ENCODE measurements at places on chromosomes 7 and 10.
A peak's percentile ranks its signal among the peaks of the same experiment; 100 is the strongest.

- DNase-seq: no peak
Measured at GRCh38 chr7:82665966-82666507, 222.5 kb upstream of the CACNA2D1 start.

- no peak for DNase-seq
Measured at GRCh38 chr7:73841689-73842066, 638 bp downstream of the METTL27 start.

DNA sequence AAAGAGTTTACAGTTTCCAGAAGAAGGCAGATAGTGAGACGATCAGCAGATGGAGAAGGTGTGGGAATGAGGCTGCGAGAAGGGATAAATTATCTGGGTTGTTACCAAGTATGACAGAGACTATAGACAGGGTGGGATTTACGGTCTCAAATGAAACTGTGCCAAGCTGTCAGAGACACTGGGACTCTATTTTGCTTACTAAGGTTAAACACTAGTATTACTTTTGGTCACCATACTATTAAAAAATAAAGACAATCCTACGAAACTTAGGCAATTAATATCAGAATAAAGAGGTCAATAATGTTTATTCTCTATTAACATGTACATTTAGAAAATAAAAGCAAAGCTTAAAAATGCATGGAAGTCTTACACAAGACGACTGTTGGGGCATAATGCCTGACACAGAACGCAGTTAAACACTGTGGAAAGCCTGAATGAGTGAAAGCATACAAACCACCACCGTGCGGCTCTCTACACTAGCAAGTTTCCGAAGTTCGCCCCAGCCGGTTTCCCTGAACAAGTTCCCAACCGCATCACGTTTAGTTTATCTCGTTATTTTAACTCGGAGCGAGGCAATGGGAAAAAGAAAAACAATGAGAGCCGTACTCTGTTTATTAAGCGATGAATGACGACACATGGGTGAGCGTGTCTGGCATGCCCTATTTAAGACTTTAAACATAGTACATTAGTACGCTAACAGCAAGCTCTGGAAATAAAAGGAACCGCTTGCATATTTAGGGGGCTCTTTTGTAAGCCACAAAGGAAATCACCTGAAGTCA is 909 bp upstream of the CC2D2B start:
- DNase-seq: no peak

GRCh38 chr7:158077151-158077840 is 510.3 kb downstream of the PTPRN2 start:
- no peak for DNase-seq

- peak; percentile 56 for DNase-seq
Measured at GRCh38 chr10:58513188-58514110, 777 bp downstream of the BICC1 start.

GRCh38 chr7:92402920-92403759 is 44.1 kb upstream of the GATAD1 start:
- DNase-seq: no peak

GRCh38 chr7:138029941-138030340 is 28.1 kb upstream of the CREB3L2 start:
- no peak for DNase-seq

DNA sequence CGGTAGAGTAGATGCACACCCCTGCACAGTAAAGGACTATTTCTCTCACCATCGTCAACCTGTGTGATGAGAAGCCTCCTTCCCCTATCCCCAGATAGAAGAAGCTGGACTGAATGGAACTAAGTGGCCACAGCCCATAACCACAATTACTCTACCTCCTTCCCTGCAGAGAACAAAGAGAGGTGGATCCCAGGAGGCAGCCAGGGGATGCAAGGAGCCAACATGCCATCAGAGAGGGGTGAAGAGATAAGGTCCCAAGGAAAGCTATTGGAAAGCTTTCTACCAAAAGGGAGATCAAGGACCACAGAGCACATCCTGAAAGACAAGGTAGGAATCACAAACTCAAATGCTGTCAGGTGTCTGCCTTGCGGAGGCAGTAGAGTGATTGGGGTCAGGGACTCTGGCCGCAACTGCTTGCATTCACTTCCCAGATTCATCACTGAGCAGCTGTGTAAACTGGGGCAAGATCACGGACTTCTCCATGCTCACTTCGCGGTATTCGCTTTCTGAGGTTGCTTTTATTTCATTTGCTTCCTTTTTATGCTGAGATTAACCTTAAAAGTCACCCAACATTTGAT is 81.6 kb upstream of the MYO3A start:
- DNase-seq: no peak

DNA sequence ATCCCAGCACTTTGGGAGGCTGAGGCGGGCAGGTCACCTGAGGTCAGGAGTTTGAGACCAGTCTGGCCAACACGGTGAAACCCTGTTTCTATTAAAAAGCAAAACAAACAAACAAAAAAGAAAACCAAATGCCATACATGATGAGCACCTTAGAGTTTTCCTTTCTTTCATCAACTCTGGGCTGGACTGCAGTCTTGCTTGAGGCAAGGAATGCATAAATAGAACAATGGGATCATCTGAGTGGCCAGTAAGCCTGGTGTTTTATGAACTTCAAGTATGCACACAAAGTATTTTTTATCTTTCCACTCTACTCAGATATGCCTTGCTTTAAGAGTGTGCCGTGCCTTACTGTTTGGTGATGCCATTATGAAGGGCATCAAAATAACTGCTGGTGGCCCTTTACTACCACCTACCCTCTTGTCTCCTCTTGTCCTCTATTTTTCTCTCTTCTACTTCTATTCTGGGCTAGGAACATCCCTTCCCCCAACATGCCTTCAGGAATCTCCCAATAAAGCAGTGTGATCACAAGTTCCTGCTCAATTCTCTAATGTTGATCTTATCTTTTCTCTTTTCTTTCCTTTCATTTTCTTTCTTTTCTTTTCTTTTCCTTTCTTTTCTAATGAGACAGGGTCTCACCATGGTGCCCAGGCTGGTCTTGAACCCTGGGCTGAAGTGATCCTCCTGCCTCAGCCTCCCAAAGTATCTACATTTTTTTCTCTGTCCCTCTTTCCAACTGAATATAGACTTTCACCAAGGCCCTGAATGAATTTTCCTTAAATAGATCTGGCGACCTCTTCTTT is 10.2 kb downstream of the SCD start:
- no peak for DNase-seq

DNA sequence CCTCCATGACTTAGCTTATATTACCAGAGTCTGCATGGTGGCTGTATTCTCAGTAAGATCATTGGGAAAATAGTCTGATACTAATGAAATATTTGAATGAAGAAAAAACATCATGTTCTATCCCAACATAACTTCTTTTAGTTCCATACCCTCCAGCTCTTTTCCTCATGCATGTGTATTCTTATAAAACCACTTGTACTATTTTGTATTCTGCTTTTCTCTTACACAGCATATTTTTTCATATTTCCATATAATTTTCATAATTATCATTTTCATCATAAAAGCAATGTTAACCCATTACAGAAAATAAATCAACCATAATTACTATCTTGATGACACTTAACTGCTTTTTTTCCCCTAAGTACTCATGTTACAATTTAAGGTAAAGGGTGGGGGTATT is 371.2 kb upstream of the LRGUK start:
- no peak for DNase-seq

DNA sequence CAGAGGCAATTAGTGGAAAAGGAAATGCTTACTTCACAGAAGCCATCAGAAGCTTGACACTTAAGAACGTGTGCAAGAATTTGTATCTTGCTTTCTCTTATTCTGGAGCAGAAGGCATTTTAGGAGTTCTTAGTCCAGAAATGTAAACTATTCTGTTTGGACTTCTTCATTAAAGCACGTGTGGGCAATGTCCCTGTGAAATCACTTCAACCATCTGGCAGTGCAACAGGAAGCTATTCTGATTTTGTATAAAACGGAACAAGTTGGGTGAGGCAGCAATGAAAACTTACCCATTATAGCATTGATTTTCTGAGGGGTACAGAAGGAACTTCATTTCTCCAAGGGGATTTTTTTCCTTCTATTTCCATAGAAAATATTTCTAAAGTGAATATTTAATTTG is 21.3 kb upstream of the ARHGAP21 start:
- no peak for DNase-seq

DNA sequence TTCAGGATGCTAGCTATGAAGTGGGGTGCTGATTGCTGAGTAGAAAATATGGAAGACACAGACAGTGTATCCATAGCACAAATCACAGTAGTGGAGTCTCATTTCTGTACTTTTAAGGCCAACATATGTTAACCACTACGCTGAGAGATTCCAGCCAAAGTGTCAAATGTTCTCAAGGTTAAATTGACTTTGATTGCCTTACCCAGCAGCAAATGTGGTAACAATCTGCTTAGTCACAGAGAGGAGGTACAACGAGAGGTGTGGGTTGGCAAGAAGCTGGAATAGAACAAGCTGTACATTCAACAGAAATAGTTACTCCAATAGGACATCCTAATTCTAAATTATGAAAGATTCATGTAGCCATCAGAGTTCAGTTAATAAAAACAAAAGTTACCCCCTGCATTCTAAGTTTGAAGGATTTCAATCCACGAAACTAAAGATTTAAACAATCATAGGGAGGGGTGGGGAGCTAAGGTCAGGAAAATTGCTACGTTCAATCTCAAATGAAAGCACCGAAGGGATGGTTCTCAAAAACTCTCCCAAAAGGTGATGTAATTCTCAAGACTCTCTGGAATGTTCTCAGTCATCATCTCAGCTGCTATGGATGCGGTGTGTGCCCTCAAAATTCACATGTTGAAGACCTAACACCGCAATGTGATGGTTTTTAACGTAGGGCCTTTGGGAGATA is 137.0 kb downstream of the ETV1 start:
- no peak for DNase-seq

GRCh38 chr7:64774204-64774842 is 19.9 kb upstream of the ZNF138 start:
- DNase-seq: no peak

DNA sequence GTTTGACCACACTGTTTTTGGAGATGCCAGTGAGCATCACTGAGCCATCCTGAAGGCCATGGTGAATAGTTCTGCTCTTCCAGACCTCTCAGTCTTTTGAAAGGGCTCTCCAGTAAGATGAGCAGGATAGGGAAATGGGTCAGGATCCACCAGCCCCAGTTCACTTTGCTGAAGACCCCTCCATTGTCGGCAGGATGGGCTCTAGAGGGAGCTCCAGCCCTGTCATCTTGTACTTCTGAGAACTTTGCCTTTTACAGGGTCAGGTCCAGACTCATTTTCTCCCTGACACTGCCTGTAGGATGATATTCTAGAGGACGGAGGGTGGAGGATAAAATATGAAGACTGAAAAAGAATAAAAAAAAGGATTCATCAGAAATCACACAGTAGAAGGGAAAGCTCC is 13.1 kb downstream of the LHFPL3 start:
- no peak for DNase-seq

DNA sequence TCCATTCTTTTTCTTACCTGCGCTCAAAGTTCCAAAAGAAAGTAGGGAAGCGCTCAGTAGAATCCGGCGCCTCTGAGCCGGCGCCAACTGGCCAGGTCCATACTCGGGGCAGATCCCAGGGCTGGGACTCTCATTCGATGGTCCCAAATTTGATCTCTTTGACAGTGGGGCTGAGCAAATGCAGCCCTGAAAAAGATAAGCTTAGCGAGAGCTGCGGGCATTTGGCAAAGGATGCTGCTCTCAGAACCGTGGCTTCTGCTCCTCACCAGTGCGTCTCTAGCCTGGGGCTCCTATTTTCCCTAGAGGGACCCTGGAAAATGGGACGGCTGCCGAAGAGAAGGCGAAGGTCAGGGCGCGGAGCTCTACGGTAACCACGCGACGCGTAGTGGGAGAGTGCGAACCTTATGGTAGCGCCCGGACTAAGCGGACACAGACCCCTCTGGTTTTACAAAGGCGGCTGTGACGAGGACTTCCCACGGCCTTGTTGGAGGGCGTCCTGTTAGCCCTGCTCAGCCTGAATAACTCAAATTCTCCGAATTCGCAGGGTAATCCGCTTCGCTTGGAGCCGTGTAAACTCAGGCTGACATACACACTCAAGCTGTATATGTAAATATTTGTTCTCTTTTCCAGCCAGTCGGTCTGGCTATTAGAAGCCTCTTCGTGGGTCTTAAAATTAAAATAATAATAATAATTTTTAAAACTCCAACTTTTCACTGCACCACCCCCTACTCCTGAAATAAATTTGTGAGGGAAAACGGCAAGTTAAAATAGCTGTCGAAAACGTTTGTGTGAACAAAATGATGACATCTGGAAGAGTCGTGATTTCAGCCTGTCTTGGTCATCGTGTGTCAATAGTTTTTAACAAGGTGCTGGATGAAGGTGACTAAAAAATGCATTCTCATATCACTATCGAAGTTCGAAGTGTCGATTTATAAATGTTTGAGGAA is 869 bp upstream of the TBX20 start:
- DNase-seq: no peak

- DNase-seq: no peak
Measured at GRCh38 chr7:90216771-90217170, 5.2 kb downstream of the STEAP2 start.
